ENCODE measurements at places on chromosomes 13 and 19. TPM values are rescaled to one million over a fixed set of nuclear protein-coding genes. Genes with fewer than 3 reads are reported as not detected.

DNA sequence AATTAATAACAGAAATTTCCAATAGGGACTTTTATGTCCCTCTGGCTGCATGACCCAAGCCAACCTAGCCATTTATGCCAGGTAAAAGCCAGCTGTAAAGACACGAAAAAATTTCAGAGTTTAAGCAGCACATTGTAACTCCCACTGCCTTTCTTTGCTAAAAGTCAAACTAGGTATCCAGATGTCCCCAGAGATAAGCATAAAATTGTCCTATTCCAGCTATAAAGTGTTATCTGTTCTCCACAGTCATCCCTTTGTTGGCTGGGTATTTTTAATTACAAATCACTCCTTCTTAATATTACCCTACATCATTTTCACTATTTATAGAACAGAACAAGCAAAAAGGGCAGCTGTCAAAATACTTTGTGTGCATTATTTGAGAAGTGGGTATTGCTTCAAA, 3.2 kb upstream of the ZNF154 start:
- no peak for DNase-seq
- no peaks in the 10 kb centered on the region for H3K4me1 ChIP-seq
- no peaks in the 10 kb centered on the region for H3K36me3 ChIP-seq
- H3K27me3 ChIP-seq, result no peaks in the 10 kb centered on the region
- no peak overlapping the region for H3K4me3 ChIP-seq
- H3K27ac ChIP-seq, result no peak overlapping the region

GRCh38 chr19:33293255-33294057, 8.9 kb downstream of the CEBPA start:
- H3K27ac ChIP-seq, result peak overlapping the region; percentile 4
- H3K4me1 ChIP-seq, result peaks cover 13% of the 10 kb centered on the region
- peak; percentile 63 for DNase-seq
- no peaks in the 10 kb centered on the region for H3K36me3 ChIP-seq

DNA sequence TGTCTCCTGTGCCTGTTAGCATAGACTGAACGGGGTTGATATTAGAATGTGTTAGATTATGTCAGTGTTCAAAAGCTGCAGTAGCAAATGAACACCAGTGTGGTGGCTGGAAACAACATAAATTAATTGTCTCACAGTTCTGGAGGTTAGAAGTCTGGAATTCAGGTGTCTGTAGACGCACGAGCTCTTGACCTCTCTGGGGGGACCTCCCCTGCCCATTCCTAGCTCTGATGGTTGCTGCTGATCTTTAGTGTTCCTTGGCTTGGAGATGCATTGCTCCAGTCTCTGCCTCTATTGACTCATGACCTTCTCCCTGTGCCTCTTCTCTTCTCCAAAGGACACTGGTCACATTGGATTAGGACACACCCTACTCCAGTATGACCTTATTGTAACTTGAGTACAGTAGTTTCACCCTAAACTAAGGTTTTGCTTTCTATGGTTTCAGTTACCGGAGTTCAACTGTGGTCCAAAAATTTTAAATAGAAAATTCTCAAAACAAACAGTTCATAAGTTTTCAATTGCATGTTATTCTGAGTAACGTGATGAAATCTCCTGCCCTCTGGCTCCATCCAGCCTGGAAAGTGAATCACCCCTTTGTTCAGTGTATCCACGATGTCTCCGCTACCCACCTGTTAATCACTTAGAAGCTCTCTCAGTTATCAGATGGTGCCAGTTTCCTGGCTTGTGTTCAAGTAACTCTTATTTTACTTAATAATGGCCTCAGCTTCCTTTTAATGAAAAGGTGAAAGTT, 273.2 kb downstream of the MYO16 start:
- DNase-seq, result no peak
- no peaks in the 10 kb centered on the region for H3K4me1 ChIP-seq
- H3K36me3 ChIP-seq, result no peaks in the 10 kb centered on the region
- H3K27ac ChIP-seq, result no peak overlapping the region

The INSL3 gene
- total RNA-seq, result not detected

GRCh38 chr19:16227837-16228636, 30.3 kb downstream of the AP1M1 start:
- H3K27me3 ChIP-seq, result no peaks in the 10 kb centered on the region
- no peaks in the 10 kb centered on the region for H3K4me1 ChIP-seq
- no peak for DNase-seq
- H3K4me3 ChIP-seq, result no peak overlapping the region
- H3K36me3 ChIP-seq, result peaks cover 18% of the 10 kb centered on the region
- H3K27ac ChIP-seq, result no peak overlapping the region

The CGB1 gene
- not detected for total RNA-seq

- peaks cover 12% of the 10 kb centered on the region for H3K27me3 ChIP-seq
- no peak overlapping the region for H3K4me3 ChIP-seq
- no peak overlapping the region for H3K27ac ChIP-seq
Measured at GRCh38 chr19:5445561-5446055, 9.6 kb upstream of the ZNRF4 start.

GRCh38 chr13:111112196-111112595, 2.9 kb upstream of the ARHGEF7 start:
- H3K4me1 ChIP-seq, result peaks cover 10% of the 10 kb centered on the region
- no peak for DNase-seq
- no peak overlapping the region for H3K27ac ChIP-seq
- no peak overlapping the region for H3K4me3 ChIP-seq
- H3K36me3 ChIP-seq, result no peaks in the 10 kb centered on the region

The WASF3 gene
- total RNA-seq, result 25.8 TPM

GRCh38 chr13:114131583-114132418, 622 bp downstream of the RASA3 start:
- DNase-seq, result peak; percentile 52
- peak overlapping the region; percentile 99 for H3K4me3 ChIP-seq
- H3K27me3 ChIP-seq, result no peaks in the 10 kb centered on the region
- H3K36me3 ChIP-seq, result no peaks in the 10 kb centered on the region
- H3K4me1 ChIP-seq, result peaks cover 44% of the 10 kb centered on the region
- H3K27ac ChIP-seq, result peak overlapping the region; percentile 98

DNA sequence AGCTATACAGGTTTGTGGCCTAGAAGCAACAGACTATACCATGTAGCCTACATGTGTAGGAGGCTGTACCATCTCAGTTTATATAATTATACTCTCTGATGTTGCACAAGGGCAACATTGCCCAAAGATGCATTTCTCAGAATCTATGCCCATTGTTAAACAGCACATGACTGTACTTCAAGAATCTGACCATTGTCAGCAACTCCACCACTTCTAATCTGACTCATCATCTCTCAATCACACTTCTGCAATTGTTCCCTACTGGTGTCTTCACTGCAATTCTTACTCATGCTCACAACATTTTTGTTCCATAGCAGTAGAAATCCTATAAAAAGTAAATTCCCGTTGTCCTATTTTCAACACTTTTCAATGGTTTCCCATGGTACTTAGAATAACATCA, 63.9 kb upstream of the ATXN8OS start:
- H3K36me3 ChIP-seq, result no peaks in the 10 kb centered on the region
- no peak overlapping the region for H3K4me3 ChIP-seq
- H3K27me3 ChIP-seq, result no peaks in the 10 kb centered on the region
- no peaks in the 10 kb centered on the region for H3K4me1 ChIP-seq
